ENCODE measurements at places on chromosomes 2 and 18. TPM values are rescaled to one million over a fixed set of nuclear protein-coding genes. Genes with fewer than 3 reads are reported as not detected.

DNA sequence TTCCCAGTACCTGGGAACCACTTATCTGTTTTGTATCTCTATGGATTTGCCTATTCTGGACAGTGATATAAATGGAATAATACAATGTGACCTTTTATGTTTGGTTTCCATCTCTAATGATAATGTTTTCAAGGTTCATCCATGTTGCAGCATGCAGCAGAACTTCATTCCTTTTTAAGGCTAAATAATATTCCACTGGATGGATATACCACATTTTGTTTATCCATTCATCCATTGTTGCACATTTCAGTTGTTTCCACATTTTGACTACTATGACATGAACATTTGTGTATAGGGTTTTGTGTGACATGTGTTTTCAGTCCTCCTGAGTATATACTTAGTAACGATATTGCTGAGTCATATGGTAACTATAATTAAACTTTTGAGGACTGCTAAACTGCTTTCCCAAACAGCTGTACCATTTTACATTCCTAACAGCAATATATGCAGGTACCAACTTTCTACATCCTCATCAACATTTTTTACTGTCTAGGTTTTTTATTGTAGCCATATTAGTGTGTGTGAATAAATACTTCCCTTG is 17.7 kb upstream of the MARCHF7 start:
- DNase-seq, result no peak

GRCh38 chr2:6423157-6423556 is 442.6 kb downstream of the CMPK2 start:
- DNase-seq, result no peak

- no peak for DNase-seq
Observed at GRCh38 chr2:216974321-216975302, 114.7 kb upstream of the TNP1 start.

DNA sequence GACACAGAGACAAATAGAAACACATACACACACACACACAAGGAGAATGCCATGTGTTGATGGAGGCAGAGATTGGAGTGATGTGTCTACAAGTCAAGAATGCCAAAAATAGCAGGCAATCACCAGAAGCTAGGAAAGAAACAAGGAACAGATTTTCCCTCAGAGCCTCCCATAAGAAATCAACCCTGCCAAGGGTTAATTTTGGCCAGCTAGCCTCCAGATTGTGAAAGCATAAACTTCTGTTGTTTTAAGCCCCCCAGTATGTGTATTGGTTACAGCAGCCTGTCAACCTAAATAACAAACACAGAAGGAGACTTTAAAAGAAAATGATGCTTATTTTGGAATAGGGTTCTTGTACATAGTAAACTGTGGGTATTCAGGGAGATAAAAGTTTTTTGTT is 5.6 kb upstream of the STK39 start:
- no peak for DNase-seq

DNA sequence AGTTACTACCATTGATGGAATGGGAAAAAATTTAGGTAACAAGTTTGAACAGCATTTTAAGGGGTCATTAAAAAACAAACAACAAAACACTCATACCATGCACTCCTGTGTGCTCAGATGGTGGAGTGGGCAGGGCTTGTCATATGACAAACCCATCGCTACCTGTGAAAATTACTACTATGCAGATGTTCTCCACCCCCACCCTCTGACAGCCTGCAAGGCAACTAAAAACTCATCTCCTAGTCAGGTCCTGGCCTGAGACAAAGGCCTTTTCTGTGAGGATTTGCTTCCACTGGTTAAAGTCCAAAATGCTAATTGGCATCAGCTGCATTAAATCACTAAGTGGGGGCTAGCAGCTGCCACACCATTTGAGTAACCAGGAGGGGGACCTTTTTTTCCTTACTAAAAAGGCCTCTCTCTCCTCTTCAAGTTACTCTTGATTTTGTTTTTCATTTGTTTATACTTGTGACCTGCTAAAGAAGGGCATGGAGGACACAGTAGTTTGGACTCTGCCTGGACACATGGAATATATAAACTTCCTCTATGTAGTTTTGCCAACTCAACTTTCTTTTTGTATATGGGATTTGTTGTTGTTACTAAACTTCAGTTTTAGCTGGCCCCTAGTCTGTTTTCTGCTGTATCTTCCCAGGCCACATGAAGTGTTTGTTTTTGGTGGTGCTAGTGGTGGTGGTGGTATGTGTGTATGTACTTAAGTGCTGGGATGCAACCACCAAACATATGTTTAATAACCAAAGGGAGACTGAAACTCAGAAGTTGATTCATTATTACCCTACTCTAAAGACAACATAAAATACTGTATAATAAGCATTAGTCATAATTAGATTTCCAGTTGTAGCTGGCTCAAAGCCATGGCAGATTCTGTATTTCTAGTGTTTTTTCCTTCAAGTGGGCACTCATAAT is 121.3 kb downstream of the MAP4K4 start:
- DNase-seq, result no peak

GRCh38 chr2:216520112-216520511 is 21.5 kb downstream of the RPL37A start:
- no peak for DNase-seq

DNA sequence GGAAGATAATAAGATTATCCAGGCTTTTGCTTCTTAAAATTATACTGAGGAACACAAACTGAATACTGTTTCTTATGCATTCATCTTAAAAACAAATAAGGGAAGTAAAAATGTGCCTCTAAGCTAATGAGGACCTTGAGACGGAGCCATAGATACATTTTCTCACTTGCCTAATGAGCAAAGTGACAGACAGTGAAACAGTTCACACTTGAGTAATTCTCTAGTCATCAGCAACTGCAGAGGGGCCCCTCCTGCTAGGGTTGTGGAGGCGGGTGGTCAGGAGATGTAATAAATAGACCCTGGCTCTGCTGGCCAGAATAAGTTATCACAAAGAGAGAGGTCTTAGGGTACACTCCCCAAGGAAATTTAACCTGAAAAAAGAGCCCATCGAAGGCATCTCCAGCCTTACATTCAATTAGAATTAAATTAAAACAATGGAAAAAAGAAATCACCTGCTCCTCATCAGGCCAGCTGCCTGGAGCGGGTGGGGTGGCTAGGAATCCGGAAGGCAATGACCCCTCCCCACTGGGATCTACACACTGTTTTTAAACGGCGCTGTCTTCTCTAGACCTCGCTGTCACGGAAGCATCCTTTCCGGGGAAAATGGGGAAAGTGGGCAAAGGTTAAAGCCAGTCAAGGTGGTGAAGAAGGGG is 32.6 kb upstream of the INSIG2 start:
- DNase-seq, result no peak

- DNase-seq, result no peak
Observed at GRCh38 chr18:23887035-23887434, 127.5 kb upstream of the TTC39C start.

DNA sequence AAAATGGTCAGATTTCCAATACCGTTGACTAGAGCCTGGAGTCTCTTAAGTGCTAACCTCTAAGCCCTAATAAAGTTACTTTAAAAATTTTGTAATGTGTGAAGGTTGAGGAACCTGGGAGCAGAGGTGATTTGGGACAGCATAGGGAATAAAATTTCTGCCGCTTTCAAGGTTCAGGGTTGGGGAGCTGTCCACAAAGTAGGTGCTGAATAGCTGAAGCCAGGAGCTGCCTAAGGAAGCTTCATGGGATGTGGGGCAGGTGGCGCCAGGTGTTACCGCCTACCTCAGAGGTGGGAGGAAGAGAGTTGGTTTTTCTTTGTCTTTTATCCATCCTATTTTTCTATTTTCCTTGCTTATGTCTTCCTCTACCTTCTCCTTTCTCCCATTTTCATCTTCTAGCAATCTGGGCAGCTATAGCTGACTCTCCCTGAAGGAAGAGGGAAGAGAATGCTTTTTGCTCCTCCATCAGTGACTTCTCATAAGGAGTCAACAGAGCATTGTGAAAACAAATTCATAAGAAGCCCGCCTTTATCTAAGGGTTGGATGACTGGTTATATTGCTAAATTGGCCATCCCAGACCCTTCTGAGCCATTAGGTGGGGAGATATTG is 178.7 kb downstream of the CLIP4 start:
- no peak for DNase-seq

Gene LYG1
- 1.00 TPM for total RNA-seq

Gene POTEC
- total RNA-seq, result 0.09 TPM
